Sciatic nerve (tissue), 2 donors: ENCODE measurements at places on chromosomes 5 and 9.

DNA sequence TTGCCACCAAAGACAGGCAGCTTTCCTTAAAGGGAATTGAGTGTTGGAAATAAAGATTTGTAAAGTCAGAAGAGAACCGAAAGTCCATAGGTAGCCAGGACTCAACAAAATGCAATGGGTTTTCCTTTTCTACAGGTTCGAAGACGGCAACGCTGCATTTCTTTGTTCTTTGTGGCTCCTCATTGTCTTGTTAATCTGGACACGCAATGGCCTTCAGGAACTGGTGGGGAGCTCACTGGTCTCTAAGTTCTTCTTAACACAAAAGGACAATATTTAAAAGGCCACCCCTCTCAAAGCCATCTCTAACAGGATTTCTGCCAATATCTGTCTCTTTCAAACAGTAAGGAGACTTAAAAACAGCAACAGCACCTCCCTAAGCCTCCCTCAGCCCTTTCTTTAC lies 170.6 kb downstream of the RMI1 start:
- DNase-seq, result no peak

DNA sequence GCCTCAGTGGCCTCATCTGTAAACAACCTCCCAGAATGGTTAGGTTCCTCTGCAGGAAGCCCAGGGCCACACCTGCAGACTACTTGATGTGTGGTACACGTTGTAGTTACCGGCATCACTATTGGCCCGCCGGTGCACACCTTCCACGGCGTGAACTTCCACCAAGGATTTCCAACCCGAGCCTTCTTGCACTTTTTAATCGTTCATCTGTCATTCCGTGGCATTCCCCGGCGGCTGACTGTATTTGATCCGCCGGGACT lies 5.3 kb upstream of the TRIM41 start:
- DNase-seq, result no peak

DNA sequence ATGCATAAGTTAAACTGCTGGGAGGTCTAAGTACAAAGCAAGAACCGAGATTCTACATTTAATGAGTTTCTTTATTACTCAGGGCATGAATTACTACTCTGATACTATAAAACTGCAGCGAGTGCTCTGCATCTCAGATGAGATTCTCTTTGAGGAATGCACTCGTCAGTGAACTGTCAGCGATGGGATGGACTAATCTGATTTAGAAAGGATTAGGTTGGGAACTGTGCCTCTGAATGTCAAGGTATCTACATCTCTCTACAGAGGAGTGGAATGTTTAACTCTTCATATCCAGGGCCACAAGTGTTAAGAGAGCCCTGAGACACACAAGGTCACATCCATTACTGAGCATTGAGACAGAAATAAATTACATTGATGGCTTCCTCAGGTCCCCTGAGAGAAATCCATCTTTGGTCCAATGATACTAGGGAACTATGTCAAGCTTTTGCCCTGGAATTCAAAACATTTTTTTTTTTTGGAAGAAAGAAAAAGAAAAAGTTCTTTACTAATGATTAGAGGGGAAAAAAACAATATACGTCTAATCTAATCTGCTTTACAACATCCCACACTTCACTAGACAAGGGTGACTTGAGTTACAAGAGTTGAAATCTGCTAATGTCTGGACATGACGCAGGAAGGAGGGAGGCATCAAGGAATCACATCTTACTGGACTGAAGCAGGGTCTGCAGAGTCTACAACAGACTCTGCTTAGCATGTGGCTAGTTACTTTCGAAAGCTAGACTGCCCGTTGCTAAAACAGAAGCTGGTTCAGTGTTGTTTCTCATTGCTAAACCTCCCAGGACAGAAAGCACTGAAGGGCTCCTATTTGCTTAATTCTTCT lies 270.0 kb upstream of the TLE4 start:
- no peak for DNase-seq

GRCh38 chr5:177607452-177608192 lies 7.7 kb downstream of the B4GALT7 start:
- peak; percentile 80 for DNase-seq

GRCh38 chr9:17116400-17116837 lies 18.4 kb upstream of the CNTLN start:
- no peak for DNase-seq

- no peak for DNase-seq
These were observed 39.4 kb downstream of the KLF9 start for GRCh38 chr9:70374962-70375618.

DNA sequence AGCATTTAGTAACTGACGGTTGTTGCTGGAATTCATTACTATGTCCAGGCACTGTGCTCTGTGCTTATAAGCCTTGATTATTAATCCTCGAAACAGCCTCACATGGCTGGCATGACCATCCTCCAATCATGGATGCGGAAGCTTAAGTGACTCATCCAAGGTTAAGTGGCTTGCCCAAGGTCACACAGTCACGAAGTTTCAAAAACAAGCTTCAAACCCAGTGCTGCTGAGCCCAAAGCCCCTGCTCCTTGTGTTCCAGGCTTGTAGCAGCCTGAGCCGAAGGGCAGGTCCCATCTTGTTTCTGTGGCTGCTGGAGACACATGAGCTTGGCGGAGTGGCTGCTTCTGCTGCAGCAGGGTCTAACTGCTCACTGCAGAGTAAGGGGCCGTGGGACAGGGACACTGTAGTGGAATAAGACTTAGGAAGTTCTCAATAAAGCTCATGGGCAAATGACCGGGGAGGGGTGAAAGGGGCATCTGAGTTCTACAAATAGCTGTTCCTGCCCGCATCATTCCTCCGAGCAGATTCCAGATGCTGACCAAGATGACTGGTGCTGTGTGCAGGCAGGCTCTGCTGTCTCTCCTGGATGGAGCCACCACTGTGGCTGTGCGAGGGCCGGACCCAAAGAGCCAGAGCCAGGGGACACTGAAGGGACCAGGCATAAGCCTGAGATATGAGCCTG lies 32.4 kb downstream of the WHRN start:
- no peak for DNase-seq

DNA sequence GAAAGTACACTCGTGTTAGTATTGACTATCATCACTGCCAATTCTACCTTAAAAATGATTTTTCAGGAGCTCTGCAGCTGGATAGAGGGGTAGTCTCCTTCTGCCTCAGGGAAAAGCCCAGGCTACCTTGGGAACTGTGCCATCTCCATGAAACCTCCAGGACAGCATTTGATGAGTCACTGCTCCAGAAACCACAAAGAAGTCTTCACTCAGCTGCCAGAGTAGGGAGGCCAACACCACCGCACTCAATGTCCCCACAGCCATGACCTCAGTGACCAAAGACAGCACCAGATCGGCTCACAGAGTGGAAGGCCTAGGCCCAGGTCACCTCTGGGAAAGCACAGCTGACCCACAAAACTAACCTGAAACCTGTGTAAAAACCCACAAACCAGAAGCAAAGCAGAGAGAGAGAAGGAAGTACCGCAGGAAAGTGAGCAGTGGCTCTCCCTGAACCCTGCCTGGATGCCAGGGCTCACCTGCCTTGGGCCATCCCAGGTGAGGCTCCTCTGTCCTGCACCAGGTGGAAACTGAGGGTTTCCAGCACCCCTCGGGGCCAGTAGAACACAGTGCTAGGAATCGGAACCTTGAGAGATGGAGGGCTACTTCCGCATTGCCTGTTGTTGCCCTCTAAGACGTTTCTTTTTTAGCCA lies 30.0 kb downstream of the S1PR3 start:
- DNase-seq, result no peak

GRCh38 chr5:36111238-36111637 lies 40.4 kb downstream of the LMBRD2 start:
- no peak for DNase-seq

GRCh38 chr9:2506321-2506720 lies 115.3 kb upstream of the VLDLR start:
- no peak for DNase-seq

- DNase-seq, result no peak
These were observed 122.7 kb upstream of the CDKN2B start for GRCh38 chr9:22131817-22132216.

- DNase-seq, result no peak
These were observed 7.6 kb downstream of the SLC1A1 start for GRCh38 chr9:4497855-4498254.

GRCh38 chr9:86943201-86944113 lies 3.8 kb downstream of the GAS1 start:
- DNase-seq, result no peak

DNA sequence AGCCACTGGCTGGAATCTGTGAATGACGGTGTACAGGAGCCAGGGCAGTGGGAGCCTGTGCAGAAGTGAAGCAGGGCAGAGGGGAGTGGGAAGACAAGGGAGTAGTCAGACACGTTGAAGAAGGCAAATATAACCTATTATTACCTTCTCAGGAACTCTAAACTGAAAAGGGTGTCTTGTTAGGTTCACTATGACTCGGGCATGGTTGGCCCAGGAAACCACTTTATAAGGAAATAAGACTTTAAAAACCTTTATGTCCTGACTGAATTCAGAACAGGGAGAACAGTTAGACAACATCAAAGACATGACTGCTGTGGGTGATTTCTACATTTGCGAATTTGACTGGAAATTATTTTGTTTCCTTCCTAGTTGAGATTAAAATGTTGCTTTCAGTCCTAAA lies 107.5 kb downstream of the ACER2 start:
- no peak for DNase-seq

DNA sequence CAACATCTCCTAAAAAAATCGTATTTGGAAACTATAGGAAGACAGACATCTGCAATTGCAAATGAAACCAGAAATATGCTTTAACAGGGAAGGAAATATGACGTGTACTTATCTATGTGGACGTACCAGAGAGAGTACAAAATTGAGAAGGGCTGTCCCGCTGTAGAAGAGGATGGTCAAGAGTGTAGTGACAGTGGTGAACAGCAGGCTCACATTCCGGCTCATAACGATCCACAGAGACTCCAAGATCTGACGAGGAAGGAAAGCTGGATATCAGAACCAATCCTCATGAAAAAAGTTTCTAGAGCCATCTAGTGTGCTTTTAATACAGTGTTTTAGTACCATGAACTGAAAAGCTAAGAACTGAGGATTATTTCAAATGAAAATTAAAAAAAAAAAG lies 37.1 kb upstream of the CTNNAL1 start:
- DNase-seq, result no peak

GRCh38 chr9:127749090-127749787 lies 14.1 kb upstream of the TOR2A start:
- DNase-seq, result no peak

GRCh38 chr9:136117291-136117915 lies 1.3 kb downstream of the TMEM250 start:
- DNase-seq, result no peak

DNA sequence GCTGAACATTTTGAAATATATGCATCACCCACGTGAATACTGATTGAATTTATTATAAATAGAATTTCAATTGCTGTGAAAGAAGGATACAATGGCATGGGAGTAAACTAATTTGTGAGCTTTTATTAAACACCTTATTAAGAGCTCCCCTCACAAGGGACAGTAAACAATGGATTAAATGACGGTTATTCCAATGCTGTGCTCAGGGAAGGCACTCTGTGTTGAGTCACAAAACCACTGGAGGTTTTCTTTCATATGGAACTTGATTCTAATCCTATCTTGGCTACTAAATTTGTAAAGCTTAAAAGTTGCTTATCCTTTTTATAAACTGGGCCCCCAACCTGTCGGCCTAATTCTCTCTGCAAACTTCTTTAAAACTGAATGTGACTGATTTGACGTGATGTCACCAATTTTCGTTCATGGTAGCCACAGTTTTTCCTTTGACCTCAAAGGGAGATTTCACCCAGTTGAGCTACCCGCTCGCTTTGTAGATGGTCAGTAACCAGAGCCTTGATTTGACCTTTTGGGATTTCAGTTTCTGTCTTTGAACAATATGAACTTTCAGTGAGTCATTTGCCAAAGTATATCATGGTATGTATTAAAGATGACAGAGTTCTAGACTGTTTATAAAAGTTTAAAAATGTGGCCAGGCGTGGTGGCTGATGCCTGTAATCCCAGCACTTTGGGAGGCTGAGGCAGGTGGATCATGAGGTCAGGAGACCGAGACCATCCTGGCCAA lies 61.3 kb upstream of the PIK3R1 start:
- DNase-seq, result no peak

- no peak for DNase-seq
These were observed 648.3 kb upstream of the ZNF608 start for GRCh38 chr5:125394661-125395280.
